Transverse colon (tissue), 4 donors: ENCODE measurements at places on chromosomes 11 and 22. TPM values are rescaled to one million over a fixed set of nuclear protein-coding genes. Genes with fewer than 3 reads are reported as not detected.

GRCh38 chr22:22738959-22739585 is 94.7 kb downstream of the GGTLC2 start:
- H3K36me3 ChIP-seq, result no peaks in the 10 kb centered on the region
- no peak overlapping the region for H3K27ac ChIP-seq
- no peaks in the 10 kb centered on the region for H3K4me1 ChIP-seq
- H3K4me3 ChIP-seq, result no peak overlapping the region
- DNase-seq, result no peak

- H3K4me3 ChIP-seq, result no peak overlapping the region
- no peaks in the 10 kb centered on the region for H3K36me3 ChIP-seq
- peaks cover 25% of the 10 kb centered on the region for H3K4me1 ChIP-seq
- H3K27ac ChIP-seq, result no peak overlapping the region
Observed at GRCh38 chr22:30427871-30428270, 2.3 kb downstream of the MTFP1 start.

DNA sequence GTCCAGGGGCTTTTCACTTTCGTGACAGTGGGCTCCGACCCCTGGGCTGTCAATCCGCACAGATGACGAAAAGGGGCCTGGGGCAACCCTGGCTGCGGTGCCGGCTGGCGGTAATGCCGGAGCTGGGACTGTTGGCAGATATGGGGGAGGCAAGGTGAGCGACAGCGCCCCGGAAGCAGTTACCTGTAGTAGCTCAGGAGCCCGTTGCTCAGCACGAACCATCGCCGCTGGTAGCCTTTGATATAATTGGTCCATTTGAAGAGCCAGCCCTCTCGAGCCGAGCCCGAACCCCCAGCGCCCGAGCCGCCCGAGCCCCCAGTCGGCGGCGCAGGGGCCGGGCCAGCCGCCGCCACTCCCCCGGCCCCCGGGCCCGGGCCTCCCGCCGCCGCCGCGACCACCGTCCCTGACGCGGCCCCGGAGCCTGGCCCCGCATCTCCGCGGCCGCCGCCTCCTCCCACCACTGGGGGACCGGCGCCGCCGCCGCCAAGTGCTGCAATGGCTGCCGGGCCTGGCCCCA is 396 bp downstream of the OSBP start:
- peak overlapping the region; percentile 78 for H3K4me3 ChIP-seq
- H3K4me1 ChIP-seq, result peaks cover 34% of the 10 kb centered on the region
- DNase-seq, result peak; percentile 77
- no peaks in the 10 kb centered on the region for H3K27me3 ChIP-seq
- H3K27ac ChIP-seq, result peak overlapping the region; percentile 99
- no peaks in the 10 kb centered on the region for H3K36me3 ChIP-seq

GRCh38 chr11:45859661-45860140 is 12.4 kb downstream of the CRY2 start:
- no peak overlapping the region for H3K4me3 ChIP-seq
- peak; percentile 94 for DNase-seq
- peaks cover 34% of the 10 kb centered on the region for H3K4me1 ChIP-seq
- H3K36me3 ChIP-seq, result peaks cover 42% of the 10 kb centered on the region

DNA sequence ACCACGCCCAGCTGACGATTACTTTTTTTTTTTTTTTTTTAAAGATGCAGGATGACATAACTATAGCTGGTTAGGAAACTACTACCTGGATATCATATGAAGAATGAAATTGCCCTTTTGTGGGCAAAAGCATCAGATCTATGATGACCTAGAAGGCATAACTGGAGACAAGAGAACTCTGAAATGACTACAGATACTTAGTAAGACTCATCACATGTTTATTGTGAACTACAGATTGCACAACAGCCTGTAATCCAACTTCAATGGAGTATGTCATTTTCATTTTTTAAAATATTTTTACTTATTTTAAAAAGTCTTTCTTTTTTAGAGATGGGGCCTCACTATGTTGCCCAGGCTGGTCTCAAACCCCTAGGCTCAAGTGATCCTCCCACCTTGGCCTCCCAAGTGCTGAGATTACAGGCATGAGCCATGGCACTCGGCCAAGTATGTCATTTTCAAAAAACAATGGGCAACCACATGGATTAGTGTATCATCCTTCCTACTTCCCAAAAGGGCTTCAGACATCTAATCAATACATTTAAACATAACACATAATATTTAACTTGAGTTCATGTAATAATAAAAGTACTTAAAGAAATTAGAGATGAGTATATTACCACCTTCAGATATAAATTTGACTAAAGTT is 3.3 kb downstream of the MTMR2 start:
- DNase-seq, result no peak
- H3K4me1 ChIP-seq, result peaks cover 16% of the 10 kb centered on the region
- no peak overlapping the region for H3K4me3 ChIP-seq
- H3K36me3 ChIP-seq, result no peaks in the 10 kb centered on the region

- no peaks in the 10 kb centered on the region for H3K36me3 ChIP-seq
- peak; percentile 38 for DNase-seq
- H3K4me1 ChIP-seq, result peaks cover 38% of the 10 kb centered on the region
- peak overlapping the region; percentile 94 for H3K27ac ChIP-seq
- peak overlapping the region; percentile 53 for H3K4me3 ChIP-seq
Observed at GRCh38 chr11:504053-504993, 2.7 kb downstream of the RNH1 start.

DNA sequence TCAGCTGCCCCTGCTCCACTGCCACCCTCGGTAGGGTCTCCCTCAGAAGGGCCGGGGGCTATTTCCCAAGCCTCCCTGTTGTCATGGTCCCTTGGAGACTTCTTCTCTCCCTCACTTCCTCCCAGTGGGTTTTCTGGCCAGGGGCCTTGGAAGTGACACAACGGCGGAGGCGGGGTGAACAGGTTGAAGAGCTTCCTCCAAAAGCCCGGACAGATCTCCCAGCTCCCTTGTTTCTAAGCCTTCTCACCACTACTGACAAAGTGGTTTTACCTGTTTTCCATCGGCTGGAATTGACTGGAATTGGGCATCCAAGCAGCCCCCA is 14.5 kb downstream of the MYH9 start:
- H3K36me3 ChIP-seq, result no peaks in the 10 kb centered on the region
- H3K4me1 ChIP-seq, result peaks cover 100% of the 10 kb centered on the region
- H3K4me3 ChIP-seq, result no peak overlapping the region
- no peaks in the 10 kb centered on the region for H3K27me3 ChIP-seq

- peaks cover 73% of the 10 kb centered on the region for H3K36me3 ChIP-seq
- no peaks in the 10 kb centered on the region for H3K4me1 ChIP-seq
- no peak overlapping the region for H3K27ac ChIP-seq
Observed at GRCh38 chr22:37870273-37870672, 21.1 kb downstream of the EIF3L start.

GRCh38 chr11:7532405-7533145 is 18.8 kb downstream of the PPFIBP2 start:
- no peak for DNase-seq
- H3K4me1 ChIP-seq, result no peaks in the 10 kb centered on the region
- no peak overlapping the region for H3K27ac ChIP-seq
- H3K27me3 ChIP-seq, result no peaks in the 10 kb centered on the region
- H3K36me3 ChIP-seq, result no peaks in the 10 kb centered on the region
- no peak overlapping the region for H3K4me3 ChIP-seq

DNA sequence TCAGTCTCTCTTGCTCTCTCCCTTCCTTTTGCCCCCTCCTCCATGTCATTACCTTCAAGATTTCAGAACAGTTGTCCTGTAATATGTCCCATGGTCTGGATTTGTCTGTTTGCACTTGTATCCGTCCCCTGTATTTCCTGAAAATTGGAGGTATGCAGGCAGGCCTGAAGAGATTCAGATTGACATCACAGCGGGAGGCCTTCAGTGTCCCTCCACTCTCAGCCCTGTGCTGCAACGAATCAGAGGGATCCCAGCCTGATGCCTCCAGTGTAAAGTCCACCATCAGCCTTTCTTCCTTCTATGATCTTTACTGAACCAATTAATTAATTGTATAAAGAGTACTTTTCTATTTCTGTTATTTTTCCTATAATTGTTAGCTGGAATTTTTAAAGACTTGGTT is 57.3 kb downstream of the ELMOD1 start:
- no peaks in the 10 kb centered on the region for H3K27me3 ChIP-seq
- no peak overlapping the region for H3K4me3 ChIP-seq
- no peaks in the 10 kb centered on the region for H3K36me3 ChIP-seq
- H3K4me1 ChIP-seq, result no peaks in the 10 kb centered on the region
- DNase-seq, result no peak
- no peak overlapping the region for H3K27ac ChIP-seq

- H3K27me3 ChIP-seq, result no peaks in the 10 kb centered on the region
- peak overlapping the region; percentile 77 for H3K27ac ChIP-seq
- no peak overlapping the region for H3K4me3 ChIP-seq
- DNase-seq, result no peak
- peaks cover 19% of the 10 kb centered on the region for H3K4me1 ChIP-seq
Observed at GRCh38 chr11:18720091-18720807, 5.7 kb downstream of the IGSF22 start.

DNA sequence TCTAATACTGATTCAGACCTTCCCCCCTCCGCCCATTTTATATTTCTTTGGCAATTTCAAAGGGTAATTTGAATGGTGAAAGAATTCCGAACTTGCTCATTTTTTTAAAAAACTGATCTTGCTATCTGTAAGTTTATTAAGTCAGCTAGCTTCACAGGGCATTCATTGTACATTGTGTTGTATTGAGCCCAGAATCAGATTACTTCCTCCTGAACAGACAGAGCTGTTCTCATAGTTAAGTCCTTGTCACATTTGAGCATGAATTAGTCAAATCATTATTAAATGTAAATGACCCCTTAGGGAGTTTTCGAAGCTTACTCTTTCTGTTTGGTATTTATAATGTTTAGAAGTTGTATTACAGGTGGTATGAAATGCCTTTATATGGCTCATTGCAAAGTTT is 34.4 kb downstream of the CYP2R1 start:
- no peak for DNase-seq
- H3K4me3 ChIP-seq, result no peak overlapping the region
- no peak overlapping the region for H3K27ac ChIP-seq
- no peaks in the 10 kb centered on the region for H3K36me3 ChIP-seq

DNA sequence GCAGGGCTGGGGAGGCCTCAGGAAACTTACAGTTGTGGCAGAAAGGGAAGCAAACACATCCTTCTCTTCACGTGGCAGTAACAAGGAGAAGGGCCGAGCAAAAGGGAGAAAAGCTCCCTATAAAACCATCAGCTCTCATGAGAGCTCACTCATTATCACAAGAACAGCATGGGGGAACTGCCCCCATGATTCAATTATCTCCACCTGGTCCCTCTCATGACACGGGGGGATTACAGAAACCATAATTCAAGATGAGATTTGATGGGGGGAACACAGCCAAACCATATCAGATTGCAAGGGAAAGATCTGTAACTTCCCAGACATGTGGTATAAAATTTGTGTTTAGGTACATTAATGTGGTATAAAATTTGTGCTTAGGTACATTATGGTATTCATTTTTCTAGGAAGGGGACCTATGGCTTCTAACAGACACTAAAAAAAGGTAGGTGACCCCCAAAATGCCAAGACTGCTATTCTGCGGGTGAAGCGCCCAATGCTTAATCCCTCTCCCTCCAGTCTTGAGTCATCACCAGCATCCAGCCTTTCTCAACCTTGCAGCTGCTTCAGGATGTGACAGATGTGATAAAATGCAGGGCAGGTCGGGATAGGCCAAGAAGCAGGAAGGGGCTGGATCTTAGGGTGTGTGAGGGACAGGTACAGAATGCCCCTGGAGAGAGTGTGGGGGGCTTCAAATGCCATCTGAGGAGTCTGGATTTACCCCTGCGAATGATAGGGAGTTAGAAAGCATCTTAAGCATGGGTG is 57.7 kb upstream of the AMPD3 start:
- H3K4me1 ChIP-seq, result no peaks in the 10 kb centered on the region
- no peaks in the 10 kb centered on the region for H3K36me3 ChIP-seq
- no peaks in the 10 kb centered on the region for H3K27me3 ChIP-seq
- no peak overlapping the region for H3K4me3 ChIP-seq

GRCh38 chr11:13899603-13900002 is 62.9 kb upstream of the SPON1 start:
- H3K27ac ChIP-seq, result no peak overlapping the region
- no peaks in the 10 kb centered on the region for H3K4me1 ChIP-seq
- no peaks in the 10 kb centered on the region for H3K27me3 ChIP-seq
- no peak for DNase-seq

SLC22A8 gene
- not detected for total RNA-seq

EMID1 gene
- total RNA-seq, result 1.9 TPM

RBFOX2 gene
- total RNA-seq, result 53.1 TPM

ISX gene
- total RNA-seq, result 131 TPM

KRTAP5-2 gene
- total RNA-seq, result not detected

OOSP1 gene
- not detected for total RNA-seq

SCN3B gene
- 0.79 TPM for total RNA-seq
